ENCODE measurements at places on chromosomes 3 and 15.

DNA sequence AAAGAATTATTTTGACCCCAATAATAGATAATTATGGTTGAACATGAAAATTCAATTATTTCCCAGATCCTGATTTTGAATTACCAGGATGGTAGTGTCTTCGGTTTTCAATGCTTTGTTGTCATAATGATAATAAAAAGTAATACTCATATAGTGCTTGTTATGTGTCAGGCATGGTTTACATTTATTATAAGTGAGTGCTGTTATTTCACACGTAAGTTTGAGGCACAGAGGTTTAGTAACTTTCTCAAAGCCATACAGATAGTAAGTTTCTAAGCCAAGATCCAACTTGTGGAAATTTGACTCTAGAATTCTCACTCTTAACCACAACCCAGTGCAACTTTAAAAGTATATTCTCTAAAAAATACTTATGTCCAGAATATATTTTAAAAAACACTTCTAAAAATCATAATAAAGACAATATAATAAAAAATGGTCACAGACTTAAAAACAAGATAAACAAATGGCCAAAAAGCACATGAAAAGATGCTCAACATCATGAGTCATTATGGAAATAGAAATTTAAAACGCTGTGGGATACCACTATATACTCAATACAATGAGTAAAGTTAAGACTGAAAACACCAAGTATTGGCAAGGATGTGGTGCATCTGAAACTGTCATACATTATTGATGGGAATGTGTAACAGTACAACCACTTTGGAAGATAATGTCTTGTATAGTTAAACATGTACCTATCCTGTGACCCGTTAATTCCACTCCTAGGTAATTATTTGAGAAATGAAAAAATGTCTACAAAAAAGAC lies 45.2 kb downstream of the SPRED1 start:
- no peaks in the 10 kb centered on the region for H3K4me1 ChIP-seq
- no peak overlapping the region for H3K4me3 ChIP-seq
- DNase-seq: no peak
- no peak overlapping the region for H3K27ac ChIP-seq
- H3K36me3 ChIP-seq: no peaks in the 10 kb centered on the region

DNA sequence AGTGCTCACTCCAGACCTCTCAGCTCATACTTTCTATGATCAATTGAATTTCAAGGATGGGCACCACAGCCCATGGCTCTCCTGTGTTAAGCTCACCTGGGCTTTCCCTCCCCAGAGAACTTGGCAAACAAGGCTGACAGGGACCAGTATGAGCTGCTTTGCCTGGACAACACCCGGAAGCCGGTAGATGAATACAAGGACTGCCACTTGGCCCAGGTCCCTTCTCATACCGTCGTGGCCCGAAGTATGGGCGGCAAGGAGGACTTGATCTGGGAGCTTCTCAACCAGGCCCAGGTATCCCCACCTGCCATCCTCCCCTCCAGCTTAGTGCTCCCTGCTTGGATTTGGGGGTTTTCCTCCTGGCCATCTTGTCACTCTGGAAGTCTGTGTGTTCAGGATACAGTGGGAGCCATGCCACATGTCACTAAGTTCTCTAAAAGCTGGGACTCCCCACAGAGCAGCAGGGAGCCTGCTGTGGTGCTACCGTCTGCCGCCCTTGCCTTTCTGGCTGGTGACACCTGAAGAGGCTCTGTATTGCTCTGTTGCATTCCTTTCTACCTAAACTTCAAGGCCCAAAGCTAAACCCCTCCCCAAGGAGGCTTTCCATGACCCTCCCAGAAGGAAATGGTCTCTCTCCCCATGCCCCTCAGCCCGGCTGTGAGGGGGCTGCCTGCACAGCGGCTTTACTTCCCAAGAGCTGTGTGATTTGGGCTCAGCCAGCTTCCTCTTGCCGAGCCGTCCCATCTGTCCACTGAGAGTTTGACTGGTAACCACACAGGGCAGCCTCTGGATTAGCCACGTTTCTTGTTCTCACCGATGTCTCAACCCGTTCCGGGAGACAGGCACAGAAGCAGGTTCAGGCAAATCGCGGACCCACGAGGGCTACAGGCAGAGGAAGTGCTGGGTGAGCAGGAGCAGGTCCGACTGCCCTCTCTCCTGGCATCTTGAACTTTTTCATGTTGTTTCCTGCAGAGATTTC lies 10.8 kb downstream of the TF start:
- no peaks in the 10 kb centered on the region for H3K4me1 ChIP-seq
- no peaks in the 10 kb centered on the region for H3K27me3 ChIP-seq
- no peaks in the 10 kb centered on the region for H3K36me3 ChIP-seq
- no peak overlapping the region for H3K27ac ChIP-seq
- no peak for DNase-seq
- no peak overlapping the region for H3K4me3 ChIP-seq

GRCh38 chr3:31765871-31766270 lies 215.2 kb downstream of the OSBPL10 start:
- H3K4me1 ChIP-seq: no peaks in the 10 kb centered on the region

GRCh38 chr3:21704796-21705195 lies 46.2 kb downstream of the ZNF385D start:
- no peaks in the 10 kb centered on the region for H3K27me3 ChIP-seq
- no peak for DNase-seq
- H3K4me1 ChIP-seq: no peaks in the 10 kb centered on the region

- H3K27me3 ChIP-seq: no peaks in the 10 kb centered on the region
- H3K36me3 ChIP-seq: no peaks in the 10 kb centered on the region
- H3K27ac ChIP-seq: no peak overlapping the region
- H3K4me3 ChIP-seq: no peak overlapping the region
These were observed 11.4 kb upstream of the SLC6A6 start for GRCh38 chr3:14391033-14391432.

Measured in naive thymus-derived CD4-positive, alpha-beta T cell (primary cell).